ENCODE measurements at places on chromosomes 4 and X.

DNA sequence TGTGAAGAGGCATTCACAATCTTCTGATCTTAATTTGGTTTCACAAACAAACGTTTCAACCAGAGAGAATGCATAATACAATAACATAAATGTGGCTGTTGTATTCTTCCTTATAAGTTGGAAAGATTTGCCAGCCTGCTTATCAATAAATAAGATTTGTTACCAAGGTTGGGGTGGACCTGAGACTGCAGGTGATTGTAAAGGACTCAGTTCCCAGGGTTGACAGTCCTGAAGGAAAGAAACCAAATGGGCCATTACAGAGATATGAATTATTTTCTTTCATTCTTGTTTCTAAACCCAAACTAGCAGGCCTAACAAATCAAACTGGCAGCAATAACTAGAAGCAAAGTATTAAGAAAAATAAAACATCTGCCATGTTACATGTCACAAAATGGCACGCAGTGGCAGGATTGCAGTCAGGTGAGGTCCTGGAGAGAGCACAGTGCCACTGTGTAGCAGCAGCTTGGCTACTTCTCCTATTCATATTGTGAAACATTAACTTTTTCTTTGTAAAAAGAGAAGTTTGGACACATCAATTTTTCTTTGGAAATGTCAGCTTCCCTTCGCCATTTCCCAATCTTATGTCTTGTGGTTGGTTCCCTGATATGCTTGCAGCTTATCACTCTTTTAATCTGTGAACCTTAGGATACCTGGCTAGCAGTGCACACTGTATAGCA, 133.8 kb upstream of the EMCN start:
- no peak for DNase-seq

- DNase-seq: no peak
Observed at GRCh38 chr4:8607603-8608481, 15.3 kb downstream of the CPZ start.

- DNase-seq: no peak
Observed at GRCh38 chr4:94757192-94758140, at the start of gene BMPR1B. BMPR1B (plus strand) TSS chr4:94757955; CDS start chr4:95104425, 346,470 bp downstream.

- DNase-seq: no peak
Observed at GRCh38 chr4:149796381-149796780, 19.3 kb downstream of the IQCM start.

- no peak for DNase-seq
Observed at GRCh38 chr4:37588150-37588549, 98.0 kb downstream of the RELL1 start.

- no peak for DNase-seq
Observed at GRCh38 chrX:118736394-118737010, 9.1 kb downstream of the IL13RA1 start.

- DNase-seq: no peak
Observed at GRCh38 chr4:173752610-173753230, 222.7 kb upstream of the HAND2 start.

DNA sequence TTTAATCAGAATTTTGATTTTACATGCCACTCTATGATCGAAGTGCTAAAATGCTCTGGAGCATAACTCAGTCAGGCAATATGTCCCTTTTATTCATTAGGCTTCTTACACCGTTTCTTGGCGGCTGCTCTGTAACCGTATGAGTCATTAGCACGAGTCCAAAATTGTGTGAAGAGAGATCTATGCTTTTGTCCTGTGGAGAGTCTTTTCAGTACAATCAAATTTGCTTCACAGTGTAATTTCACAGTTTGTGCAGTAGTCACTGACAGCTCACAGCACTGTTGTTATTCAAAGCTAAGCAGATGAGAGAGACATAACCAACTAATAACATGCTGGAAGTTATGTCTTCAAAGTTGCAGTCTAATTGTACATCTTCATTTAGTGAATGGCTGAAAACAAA, 167.8 kb downstream of the PCDH10 start:
- DNase-seq: no peak

DNA sequence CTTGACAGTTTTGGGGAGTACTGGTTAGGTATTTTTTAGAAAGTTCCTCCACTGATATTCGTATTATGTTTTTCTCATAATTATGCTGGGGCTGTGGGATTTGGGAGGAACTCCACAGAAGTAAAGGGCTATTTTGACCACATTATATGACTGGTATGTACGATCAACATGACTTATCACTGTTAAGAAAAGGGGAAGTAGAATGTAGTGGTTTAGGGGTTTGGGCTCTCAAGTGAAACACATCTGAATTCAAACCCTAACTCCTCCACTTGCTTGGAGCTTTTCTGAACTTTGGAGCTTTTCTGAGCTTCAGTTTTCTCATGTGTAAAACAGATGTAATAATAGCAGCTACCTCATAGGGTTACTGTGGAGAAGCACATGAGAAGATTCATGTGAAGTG, 96.4 kb upstream of the C1GALT1C1 start:
- no peak for DNase-seq

DNA sequence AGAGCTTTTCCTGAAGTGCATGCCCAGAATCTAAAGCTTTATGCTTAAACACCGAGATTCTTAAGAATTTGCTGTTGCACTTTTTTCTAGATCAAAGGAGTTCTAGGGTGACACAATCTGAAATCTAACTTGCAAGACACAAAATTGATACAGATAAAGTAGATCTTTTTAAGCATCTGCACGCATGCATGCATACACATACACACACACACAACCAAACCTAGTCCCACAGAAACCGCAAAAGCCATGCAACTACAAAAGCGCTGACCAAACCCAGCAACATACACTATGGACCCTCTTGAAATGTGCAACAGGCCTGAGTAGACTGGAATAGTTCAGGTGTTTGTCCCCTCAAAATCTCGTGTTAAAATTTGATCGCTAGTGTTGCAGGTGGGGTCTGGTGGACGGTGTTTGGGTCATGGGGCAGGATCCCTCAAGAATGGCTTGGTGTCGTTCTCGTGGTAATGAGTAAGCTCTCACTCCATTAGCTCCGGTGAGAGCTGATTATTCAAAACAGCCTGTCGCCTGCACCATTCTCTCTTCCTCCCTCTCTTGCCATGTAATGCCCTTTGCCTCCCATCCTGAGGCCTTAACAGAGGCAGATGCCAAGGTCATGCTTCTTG, 52.7 kb downstream of the IRF2 start:
- DNase-seq: no peak

- no peak for DNase-seq
Observed at GRCh38 chr4:13986548-13986947, 359.0 kb upstream of the BOD1L1 start.

- DNase-seq: no peak
Observed at GRCh38 chrX:55636109-55636508, 12.9 kb downstream of the FOXR2 start.

DNA sequence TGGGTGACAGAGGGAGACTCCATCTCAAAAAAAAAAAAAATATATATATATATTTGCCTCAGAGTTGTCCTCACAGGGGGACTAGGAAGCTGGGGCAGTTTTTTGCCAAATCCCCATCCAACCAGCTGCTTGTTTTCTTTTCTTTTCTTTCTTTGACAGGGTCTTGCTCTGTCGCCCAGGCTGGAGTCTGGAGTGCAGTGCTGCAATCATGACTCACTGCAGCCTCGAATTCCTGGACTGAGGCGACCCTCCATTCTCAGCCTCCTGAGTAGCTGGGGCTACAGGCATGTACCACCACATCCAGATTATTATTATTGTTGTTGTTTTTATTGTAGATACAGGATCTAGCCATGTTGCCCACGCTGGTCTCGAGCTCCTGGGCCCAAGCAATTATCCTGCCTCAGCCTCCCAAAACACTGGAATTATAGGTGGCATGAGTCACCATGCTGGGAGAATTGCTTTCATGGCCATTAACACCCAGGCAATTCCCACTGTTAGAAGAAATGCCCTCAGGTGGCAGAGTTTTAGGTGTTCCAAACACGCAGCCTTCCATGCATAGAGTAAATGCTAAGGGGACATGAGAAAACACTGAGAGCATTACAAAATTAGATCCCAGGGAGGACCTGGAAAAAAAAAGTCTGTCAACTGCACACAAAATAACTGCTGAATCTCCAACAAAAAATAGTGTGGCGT, 98.0 kb downstream of the ARHGAP6 start:
- no peak for DNase-seq

- no peak for DNase-seq
Observed at GRCh38 chr4:101851672-101852071, 61.1 kb downstream of the BANK1 start.

- DNase-seq: no peak
Observed at GRCh38 chr4:77145842-77146185, 11.2 kb upstream of the CCNG2 start.

GRCh38 chr4:80307183-80307735, 28.3 kb upstream of the CFAP299 start:
- no peak for DNase-seq

DNA sequence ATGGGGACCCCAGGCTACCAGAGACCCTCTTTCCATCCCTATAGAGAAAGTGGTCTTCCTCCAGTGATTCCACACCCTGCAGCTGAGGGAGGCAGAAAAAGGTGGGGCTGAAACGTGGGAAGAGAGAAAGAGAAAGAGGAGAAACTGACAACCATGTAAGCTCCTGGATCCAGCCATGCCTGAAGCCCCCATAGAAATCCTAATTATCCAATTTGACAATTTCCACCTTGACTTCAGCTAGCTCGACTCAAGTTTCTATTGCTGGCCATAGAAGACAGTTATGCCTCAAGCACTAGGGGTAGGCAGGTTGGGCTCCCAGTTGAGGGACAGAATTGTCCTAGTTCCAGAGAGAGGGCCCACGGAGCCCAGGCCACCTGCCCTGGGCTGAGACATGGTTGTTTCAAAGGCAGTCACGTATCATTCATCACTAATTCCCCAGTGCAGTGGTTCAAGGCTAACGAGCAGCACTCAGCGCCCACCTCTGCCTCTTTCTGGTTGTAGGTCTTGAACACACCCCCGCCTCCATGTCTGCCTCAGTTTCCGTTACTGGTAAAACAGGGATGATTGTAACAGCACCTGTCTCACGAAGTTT, 39.8 kb upstream of the ASMTL start:
- DNase-seq: no peak

- DNase-seq: no peak
Observed at GRCh38 chrX:103877571-103877970, 45.5 kb upstream of the RAB9B start.

DNA sequence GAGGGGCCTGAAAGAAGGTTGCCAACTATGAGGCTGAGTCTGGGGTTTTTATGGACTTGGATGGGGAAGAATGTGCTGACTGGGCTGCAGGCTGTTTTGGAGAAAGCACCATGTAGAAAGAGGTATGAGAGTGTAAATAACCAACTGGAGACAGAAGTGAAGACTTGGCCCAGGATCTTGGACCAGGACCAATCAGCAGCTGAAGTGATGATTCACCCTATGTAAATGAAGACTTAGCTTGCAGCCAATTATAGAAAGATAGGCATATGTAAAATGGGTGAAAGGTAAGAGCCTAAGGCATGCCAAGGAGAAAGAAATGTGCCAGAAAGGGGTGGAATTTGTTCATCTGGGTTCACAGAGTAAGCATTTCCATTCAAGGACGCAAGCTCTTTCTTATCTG, 856.7 kb upstream of the PRKX start:
- DNase-seq: no peak

DNA sequence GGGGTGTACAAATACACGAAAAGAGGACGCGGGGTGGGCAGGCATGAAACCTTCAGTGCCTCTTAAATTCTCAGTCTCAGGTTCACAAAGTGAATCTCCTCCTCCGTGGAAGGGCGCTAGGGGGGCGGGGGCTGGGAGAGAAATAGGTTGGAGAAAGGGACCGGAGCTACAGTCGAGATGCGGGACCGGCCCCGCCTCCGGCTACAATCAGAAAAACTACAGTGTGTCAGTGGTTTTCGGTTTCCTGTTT, 3.4 kb downstream of the MAML3 start:
- DNase-seq: no peak

DNA sequence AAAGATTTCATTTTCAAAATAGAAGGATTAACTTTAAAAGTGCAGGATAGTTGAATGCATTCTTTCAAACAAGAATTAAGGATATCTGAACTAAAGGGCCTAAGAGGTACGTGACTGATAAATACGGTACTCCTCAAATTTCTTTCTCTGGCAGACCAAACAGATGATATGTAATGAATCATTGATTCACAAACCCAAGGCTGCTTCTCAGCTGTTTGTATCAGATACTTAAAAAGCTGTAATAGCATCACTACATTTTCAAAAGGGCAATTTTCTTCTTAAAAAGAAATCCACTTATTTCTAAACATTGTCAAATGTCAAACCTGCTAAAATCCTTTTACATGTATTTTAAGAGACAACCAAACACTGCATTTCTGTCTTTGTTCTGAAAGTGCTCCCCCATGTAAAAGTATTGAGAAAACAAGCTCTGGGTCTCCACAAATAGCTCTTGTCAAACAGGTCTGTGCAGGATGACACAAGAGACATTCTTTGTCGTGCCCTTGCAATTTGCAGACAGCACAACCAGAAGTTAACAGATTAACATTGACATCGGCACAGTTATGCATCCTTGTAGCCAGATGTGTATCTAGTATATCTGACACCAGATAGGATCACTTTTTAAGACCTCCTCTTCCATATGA, 82.0 kb downstream of the MANBA start:
- DNase-seq: no peak

- DNase-seq: no peak
Observed at GRCh38 chr4:133320576-133321170, 171.6 kb downstream of the PCDH10 start.

DNA sequence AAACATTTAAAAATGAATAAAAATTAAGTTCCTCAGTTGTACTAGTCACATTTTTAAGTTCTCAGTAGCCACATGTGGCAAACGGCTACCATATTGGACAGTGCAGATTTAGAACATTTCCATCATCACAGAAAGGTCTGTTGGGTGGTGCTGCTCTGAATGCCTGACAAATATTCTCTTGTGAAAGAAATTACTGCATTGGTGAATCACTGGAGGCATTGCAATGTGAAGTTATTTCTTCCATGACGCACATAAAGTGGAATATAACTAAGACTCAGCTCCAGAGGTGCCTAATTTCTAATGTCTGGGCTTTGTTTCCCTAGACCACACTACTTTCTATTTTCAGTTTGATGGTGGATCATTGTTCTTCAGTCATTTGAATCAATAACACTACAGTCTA, 44.9 kb downstream of the CLNK start:
- DNase-seq: no peak

- no peak for DNase-seq
Observed at GRCh38 chr4:154035341-154035740, 246.5 kb upstream of the SFRP2 start.

- DNase-seq: no peak
Observed at GRCh38 chr4:110589297-110589696, 33.6 kb downstream of the PITX2 start.

DNA sequence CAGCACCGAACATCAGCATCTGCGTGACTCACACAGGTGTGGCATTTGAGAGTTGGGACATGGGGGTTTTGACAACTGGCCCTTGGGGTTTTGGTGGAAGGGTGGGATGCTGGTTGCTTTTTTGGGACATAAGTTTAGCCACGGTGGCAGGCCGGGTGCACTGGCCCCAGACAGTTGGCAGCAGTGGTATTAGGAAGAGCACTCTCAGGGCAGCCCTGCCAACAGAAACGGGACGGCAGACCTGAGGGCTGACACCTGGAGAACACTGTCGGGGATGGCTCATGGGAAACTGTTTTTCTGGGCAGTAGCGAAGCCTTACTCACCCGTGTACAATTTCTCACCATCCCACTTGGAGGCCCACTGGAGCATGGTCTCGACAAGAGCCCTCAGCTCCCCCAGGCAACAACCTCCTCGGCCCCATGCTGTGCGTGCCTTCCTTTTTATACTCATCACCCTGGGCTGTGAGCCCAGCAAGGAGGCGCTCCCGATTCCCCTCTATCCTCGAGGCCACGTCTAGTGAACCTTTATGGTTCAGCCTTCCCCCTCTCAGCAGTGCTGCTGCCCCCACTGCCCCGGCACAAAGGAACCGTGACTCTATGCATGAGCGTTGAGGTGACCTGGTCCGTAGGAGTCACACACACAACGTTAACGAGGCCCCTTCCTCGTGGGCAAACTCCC, 30.6 kb downstream of the WDR1 start:
- DNase-seq: no peak
